Frontal cortex (tissue), 4 donors: ENCODE measurements at places on chromosomes 4 and X.

DNA sequence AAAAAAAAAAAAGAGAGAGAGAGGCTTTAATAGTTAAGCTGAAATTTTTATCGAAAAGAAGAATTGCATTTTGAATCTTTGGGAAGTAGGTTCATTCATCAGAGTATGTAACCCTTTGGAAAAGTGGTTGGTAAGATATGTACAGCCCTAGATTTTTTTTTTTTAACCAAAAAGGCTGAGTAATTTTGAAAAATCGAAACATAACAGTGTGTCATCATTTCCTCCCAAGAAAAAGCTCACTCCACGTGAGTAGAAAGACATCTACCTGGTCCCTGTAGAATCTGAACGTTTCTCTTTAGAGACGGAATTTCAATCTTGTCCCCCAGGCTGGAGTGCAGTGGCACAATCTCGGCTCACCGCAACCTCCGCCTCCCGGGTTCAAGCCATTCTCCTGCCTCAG lies 16.2 kb downstream of the SHOX start:
- DNase-seq = no peak

DNA sequence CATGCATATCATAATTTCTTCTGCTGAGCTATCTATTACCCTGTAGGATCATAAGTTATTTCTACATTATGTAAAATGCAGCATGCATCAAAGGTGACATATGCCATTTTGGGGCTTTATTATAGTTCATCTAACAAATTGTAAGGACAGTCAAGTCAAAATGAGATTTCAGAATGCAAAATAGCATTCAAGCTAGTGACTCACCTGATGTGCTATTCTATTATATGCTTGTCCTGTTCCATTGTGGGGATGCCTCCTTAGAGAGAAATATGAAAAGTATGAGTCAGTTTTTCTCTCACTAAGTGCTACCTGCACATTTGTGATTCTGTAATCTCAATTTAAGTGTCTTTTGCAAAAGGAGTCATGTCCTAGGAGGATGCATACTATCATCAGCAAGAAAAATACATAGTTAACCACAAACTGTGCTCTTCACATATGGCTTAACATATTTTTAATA lies 647.0 kb upstream of the PCDH10 start:
- DNase-seq = no peak

- no peak for DNase-seq
Measured at GRCh38 chr4:21898101-21898500, 50.5 kb downstream of the KCNIP4 start.

DNA sequence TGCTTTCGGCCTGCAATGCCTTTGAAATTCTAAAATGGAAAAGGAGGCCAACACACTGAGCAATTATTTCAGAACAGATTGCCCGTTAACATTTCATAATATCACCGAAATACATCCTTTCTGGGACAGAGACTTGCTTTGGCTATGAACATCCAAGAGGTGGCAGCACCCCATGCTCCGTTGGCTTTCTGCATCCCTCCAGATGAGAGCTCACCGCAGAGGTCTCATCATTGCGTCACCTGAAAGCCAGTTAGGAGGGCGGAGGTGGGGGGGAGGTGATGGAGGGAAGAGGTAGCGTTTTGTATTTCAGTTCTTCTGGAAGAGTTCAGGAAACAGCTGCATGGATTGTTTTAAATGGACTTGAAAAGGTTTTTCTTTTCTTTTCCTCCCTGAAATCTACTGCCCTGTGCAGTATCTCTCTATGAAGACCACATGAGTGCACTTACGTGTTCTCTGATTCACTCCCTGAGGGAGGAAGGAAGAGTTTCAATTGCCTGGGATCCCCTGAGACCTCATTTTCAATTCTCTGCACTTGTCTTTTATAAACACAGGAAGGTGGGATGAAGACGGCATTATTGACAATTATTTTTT lies 166.8 kb upstream of the PGRMC2 start:
- peak; percentile 22 for DNase-seq

GRCh38 chr4:155353923-155354540 lies 22.7 kb downstream of the MAP9 start:
- DNase-seq = peak; percentile 3

- DNase-seq = no peak
Measured at GRCh38 chr4:48042979-48043461, 26.4 kb downstream of the NIPAL1 start.

- no peak for DNase-seq
Measured at GRCh38 chr4:123025398-123025797, 103.0 kb upstream of the NUDT6 start.

DNA sequence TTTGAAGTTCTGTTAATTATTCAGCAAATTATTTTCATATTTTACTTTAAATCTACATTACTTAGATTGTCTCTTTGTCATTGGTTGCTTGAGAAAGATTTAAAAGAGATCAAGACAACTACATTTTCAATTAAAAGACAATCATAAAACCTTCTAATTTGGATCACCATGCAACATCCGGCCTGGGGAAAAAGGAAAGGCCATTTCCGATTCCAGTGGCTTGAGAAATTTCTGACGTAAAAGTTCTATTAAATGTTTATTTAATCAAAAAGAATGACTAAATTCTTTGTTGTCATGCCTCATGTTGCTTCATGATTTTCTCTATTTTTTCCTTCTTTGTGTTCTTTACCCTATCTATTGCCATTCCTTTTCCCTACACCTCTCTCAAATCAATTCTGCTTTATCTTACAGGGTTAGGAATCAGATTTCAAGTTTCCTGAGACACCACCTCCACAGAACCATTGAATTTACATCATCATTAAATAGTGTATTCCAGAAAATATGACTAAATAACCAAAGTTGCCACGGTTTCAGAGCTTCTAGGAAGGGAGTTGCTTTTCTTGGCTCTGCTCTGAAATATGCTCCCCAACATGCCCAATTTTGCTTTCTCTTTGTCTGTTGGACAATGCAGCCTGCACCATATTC lies 124.6 kb upstream of the ACSL4 start:
- no peak for DNase-seq

DNA sequence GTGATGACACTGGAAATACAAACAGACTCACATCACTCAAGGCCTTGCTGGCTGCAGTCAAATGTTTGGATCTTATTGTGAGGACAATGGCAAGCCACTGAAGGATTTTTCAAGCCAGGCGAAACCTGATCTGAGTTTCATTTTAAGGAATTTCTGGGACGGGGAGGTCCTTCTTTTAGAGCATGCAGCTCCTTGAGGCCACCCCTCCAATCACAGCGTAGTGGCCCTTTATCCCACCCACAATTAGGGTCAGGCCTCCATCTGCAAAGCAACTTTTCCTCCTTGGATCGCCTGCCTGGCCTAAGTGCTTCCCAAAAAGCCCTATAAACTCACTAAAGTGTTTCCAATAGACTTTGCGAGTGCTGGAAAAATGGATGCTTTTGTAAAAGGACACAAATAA lies 115.5 kb downstream of the EFHC2 start:
- DNase-seq = no peak

- peak; percentile 49 for DNase-seq
Measured at GRCh38 chr4:165131247-165131832, 18.7 kb upstream of the TMEM192 start.

DNA sequence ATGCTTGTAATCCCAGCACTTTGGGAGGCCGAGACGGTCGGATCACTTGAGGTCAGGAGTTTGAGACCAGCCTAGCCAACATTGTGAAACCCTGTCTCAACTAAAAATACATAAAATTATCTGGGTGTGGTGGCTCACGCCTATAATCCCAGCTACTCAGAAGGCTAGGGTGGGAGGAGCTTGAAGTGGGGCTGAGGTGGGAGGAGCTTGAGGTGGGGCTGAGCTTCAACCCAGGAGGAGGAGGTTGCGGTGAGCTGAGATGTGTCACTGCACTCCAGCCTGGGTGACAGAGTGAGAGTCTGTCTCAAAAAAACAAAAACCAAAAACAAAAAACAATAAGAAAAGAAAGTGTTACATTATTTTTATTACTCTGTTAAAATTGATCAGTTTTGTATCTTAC lies 1164.4 kb upstream of the IGFBP7 start:
- no peak for DNase-seq

- DNase-seq = no peak
Measured at GRCh38 chr4:91256043-91256442, 1047.7 kb upstream of the GRID2 start.

DNA sequence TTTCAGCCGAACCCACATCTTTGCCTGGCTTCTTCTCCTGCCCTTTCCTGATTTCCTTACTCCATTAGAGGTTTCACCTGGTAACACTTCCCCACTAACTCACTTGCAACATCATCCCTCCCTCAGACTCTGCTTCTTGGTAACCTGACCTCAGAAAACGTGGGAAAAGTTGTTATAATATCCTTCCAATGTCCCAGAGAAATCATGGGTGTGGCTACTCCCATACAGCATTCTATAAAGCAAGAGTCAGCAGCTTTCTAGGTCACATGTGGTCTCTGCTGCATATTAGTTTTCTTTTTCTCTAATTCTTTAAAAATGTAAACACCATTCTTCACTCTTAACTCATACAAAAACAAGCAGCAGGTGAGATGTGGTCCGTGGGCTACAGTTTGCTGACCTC lies 283.1 kb upstream of the MAOA start:
- no peak for DNase-seq

DNA sequence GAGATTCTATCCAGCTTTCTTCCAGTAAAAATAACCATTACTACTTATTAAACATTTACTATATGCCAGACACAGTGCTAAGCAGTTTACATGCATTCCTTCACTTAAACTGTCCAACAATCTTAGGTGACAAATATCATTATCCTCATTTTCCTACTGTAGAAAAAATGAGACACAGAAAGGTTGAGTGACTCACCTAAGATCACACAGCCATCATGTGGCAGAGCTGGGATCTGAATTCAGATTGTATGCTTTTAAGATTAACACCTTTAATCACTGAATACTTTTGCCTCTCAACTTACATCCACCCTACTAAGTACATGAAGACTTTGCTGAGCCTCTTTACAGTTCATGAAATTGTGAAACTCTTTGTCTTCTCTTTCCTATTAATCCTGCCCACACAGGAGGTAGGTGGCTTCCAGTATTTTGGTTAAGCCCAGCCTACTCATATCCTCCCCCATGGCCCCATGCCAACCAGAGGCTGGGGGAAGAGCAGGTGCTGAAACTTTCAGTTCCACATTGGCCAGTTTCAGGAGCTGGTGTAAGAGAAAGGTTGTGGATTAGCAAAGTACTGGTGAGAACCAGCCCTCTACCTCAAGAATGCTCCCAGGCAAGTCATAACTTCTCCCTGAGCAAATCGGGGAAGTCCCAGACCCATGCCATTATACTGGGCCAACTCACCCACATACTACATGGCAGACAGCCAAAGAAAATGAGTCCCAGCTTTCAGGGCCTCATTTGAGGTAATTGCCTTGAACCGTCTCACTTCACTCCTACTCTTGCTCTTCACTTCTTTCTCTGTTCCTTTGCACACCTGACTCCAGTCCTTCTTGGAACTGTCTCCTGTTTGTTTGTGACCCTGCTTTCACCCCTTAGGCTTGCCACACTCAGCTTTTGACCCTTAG lies 211.1 kb downstream of the GUCY2F start:
- no peak for DNase-seq

DNA sequence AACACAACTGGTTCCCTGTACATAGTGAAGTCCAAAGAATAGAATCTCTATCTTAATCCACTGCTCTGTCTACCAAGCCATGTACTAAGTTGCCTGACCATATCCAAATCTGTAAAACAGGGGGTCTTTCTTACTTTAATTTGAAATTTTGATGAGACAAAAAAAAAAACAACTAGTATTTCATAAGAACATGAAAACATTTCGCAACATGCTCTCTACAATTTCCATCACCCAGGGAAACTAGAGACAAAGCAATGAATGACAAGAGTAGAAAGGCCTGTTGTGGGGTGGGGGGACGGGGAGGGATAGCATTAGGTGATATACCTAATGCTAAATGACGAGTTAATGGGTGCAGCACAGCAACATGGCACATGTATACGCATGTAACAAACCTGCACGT lies 279.9 kb downstream of the PPP3CA start:
- no peak for DNase-seq
